Dermis blood vessel endothelial cell (primary cell): ENCODE measurements at places on chromosomes 4 and X. TPM values are rescaled to one million over a fixed set of nuclear protein-coding genes. Genes with fewer than 3 reads are reported as not detected.

MAP3K15 gene
- 0.09 and 0.17 TPM in 2 replicates for total RNA-seq

BST1 gene
- 41.0 and 49.0 TPM in 2 replicates for total RNA-seq

AMER1 gene
- total RNA-seq = 2.2 and 2.5 TPM in 2 replicates

BEX1 gene
- total RNA-seq = not detected in 2 replicates
